Fibroblast of skin of back (primary cell): ENCODE measurements at places on chromosomes 3 and 15.

GRCh38 chr3:47766186-47766585 is 15.5 kb downstream of the SMARCC1 start:
- DNase-seq = no peak

DNA sequence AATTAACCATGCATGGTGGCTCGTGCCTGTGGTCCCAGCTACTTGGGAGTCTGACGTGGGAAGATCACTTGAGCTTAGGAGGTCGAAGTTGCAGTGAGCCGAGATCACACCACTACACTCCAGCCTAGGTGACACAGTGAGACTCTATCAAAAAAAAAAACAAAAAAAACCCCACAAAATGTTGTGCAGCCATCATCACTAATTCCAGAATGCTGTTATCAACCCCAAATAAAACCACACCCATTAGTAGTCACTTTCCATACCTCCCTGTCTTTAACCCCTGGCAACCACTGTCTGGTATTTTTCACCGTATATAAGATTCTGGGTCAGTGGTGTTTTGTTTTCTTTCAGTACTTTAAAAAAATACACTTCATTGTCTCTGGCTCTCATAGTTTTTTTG is 16.6 kb downstream of the HMCES start:
- DNase-seq = peak; percentile 38

DNA sequence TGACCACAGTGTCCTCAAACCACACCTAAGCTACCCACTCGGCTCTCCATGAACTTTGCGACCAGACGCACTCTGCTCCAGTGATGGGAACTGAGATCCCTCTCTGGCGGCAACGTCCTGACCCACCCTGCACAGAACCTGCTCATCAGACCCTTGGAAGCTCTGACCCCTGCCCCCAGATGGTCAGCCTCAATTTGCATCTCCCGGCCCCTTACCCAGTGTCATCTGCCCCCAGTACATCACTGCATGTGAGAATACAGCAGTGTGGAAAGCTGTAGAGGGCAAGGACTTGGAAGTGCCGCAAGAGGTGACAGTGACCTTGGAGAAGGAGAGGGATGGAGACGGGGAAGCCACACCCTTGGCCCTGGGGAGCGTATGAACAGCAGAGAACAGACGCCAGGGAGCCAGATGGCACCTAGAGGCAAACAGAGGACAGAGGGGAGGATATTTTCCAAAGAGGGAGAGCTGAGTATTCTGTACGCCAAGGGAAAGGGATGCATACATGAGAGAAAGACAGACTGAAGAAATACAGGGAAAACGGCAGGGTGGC is 192.0 kb downstream of the XXYLT1 start:
- DNase-seq = no peak

GRCh38 chr3:45330510-45331295 is 57.7 kb upstream of the LARS2 start:
- DNase-seq = no peak

DNA sequence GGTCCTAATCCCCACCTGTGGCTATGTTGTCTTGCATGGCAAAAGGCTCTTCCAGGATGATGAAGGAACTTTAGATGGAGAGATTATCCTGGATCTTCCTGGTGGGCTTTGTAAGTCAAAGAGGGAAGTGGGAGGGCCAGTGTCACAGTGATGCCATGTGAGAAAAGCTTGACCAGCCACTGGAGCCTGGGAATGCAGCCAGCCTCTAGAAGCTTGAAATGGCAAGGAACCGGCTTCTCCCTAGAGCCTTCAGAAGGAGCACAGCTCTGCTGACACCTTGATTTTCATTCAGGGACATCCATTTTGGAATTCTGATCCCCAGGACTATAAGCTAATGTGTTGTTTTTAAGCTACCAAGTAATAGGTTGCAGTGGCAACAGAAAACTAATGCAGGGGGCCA is 58.3 kb downstream of the CLEC3B start:
- no peak for DNase-seq

DNA sequence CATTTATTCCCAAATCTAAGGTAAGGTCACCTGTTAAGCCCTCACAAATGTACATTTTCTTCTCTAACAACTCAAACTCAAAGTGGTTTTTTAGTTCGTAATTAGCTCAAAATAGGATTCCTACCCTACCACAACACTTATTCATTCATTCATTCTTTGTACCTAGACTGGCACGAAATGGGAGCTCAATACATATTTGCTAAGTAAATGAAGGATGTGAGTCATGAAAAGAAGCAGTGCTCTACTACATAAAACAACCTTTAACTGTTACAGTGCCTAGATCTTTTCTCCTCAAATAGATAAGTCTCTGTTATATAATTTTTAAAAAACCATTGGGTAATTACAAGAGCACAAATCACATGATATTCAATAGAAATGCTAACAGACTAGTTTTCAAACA is 13.1 kb downstream of the RSL24D1 start:
- no peak for DNase-seq

DNA sequence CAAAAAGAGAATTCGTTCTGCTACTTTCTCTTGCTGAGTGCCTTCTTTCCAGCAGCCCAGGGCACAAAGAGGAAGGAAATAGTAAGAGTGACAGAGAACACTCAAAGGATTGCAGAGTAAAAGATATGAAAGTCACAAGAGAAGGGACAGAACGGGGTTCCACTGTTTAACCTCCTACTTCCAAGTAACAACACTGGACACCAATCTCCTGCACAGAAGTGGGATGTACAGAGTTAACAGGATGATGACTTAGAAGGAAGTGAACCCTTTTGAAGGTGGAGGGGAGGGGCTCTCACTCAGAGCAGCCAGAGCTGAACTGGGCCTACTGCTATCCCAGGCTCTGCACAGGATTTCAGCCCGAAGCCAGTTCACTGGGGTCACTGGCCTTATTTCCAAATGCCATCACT is 130.1 kb upstream of the PRICKLE2 start:
- peak; percentile 59 for DNase-seq

DNA sequence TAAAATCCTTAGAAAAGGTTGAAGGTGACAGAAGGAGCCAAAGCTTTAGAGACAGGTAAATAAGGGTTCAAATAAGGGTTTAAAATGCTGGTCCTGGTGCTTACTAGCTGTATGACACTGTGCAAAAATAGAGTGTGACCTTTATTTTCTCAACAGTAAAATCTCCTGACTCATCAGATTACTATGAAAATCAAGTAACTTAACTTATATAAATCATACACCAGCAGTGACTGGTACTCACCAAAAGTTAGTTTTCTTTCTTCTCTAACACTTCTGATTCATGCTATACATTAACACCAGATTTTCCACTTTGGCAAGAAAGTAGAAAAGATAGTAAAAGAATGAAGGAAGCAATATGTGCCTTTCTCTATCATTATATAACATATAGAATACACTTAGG is 205.9 kb upstream of the GBE1 start:
- peak; percentile 9 for DNase-seq

DNA sequence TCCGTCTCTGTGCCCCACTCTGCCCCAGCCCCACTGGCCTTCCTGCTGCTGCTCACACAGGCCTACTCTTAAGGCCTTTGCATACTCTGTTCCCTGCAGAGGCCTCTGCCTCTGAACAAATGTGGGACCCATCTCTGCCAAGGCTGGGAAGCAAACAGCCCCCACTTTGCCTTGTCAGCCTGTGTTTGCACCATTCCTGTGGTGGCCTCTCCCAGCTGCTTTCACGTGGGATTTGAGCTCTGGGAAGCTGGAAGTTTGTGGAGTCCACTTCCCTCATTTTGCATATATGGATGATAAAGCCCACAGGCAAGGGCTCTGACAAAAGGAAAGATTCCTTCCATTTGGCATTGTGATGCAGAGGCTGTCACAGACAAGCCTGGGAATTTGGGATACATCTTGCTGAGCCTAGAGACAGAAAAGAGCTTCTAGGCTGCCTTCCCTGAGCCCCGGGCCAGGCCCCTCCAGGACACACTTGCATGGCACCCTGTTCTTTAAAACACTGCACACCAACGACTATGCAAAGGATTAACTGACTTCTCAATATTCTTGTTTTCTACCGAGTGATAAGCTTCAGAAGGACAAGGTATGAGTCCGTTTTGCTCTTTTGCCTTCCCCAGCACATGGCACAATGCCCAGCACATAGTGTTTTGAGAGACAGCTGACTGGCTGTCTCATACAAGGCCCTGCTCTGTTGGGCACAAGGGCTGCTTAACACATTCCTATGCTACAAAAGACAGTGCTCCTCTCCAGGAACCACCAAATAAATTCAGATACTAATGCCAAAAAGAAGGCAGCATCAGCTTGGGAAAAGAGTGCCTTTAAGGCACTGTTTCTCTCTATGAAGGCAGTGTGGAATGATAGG is 120.7 kb upstream of the TOPAZ1 start:
- peak; percentile 38 for DNase-seq

DNA sequence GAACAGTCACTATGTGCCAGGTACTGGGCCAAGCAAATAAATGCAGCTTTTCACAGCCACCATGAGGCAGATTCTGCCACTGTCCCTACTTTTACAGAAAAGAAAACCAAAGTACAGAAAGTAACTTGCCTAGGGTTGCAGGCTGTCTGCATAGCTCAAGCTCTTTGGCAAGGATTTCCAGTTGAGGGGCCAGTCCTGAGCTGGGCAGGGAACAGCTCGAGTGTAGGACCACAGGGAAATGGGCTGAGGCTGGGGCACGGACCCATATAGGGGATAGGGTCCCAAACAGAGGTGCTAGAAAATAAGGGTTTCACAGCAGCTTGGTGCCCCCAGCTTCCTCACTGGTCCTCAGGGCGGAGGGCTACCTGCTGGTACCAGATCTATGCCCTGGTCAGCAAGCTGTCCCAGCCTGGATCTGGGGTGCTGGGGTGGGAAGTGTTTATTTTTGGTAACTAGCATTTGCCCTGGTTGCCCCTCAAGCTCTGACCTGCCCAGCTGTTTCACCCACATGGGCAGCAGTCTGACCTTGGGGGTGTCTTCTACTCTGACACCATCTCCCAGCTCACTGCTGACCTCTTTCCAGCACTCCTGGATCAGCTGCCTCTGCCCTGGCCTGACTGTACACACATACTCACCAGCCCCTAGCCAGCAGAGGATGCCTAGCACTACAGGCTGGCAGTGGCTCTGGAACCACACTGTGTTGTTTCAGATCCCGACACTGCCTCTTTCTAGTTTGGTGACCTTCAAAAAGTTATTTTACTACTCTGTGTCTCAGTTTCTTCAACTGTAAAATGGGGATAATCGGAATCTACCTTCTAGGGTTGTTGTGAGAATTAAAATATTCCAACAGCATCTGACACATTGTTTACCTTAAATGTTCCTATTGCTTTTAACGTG is 16.2 kb downstream of the MRAS start:
- DNase-seq = no peak

DNA sequence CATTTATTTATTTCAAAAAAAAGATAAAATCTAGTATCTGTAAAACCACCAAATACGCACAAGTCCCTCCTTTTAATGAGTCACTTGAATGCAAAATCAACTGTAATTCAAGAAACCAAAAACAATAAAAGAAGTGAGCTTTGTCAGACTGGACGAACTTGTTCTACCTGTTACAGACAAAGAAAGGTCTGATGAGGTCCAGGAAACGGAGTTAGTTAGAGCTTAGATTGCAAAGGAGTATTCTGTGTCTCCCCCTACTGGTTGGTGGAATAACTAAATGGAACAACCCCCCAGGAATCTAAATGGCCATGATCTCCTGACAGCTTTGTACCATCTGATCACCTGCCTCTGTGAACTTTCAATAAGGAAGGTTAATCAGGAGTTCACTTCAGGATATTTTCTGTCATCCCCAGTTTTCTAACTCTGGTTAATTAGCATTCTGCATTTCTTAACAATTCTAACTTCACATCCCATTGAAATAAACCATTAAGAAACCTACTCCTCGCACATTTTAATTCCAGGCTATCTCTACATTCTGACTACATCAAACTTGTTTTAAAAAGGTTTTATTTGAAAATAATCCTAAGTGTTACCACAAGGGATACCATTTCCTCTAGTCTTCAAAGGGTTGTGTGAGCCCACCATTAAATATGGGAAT is 333.0 kb upstream of the SATB1 start:
- peak; percentile 27 for DNase-seq

DNA sequence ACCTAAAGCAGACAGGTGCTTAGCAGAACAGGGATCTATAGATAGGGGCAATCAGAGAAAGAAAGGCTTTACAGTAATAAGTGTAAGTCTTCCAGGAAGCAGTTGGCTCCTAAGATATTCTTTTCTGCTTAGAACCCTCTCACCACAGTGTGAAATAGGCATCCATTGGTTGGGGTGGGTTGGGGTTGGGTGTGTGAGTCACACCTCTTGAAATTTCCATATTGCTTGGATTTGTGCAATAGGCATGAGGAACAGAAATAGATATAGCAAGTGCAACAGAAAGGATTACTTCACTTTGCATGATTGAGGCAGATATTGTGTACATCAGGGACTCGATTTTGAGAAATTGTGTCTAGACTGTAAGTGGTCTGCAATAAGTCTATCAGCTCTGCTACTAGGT is 200.1 kb upstream of the GAP43 start:
- DNase-seq = peak; percentile 17

- DNase-seq = no peak
Observed at GRCh38 chr3:98957681-98958080, 56.2 kb upstream of the DCBLD2 start.

DNA sequence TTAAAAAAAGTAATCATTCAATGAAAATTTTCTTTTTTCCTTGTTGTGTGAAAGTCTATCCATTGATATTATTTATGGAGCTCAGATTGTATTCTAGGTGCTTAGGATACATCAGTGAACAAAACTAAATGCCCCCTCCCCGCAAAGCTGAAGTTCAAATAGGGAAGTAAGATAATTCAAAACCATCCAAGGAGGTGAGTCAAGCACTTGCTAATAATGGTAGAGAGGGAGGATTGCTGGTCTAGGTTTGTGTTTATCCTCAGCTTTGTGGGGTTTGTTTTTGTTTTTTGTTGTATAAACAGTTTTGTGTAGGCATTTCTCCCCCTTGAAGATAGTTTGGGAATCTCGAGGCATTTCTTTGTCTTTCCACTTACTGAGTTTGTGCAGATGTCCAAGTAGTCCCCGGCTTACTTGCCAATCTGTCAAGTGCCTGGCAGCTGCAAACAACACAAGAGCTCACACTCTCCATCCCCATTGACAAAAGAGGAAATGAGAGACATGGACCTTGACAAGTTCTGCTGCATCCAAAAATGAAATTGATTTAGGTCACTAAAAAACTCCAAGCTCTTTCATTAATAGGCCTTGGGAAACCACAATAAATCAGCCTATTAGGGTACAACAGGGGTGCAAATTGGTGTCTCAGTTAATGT is 575.8 kb upstream of the TBL1XR1 start:
- DNase-seq = no peak

- DNase-seq = no peak
Observed at GRCh38 chr3:184687363-184688015, 24.4 kb downstream of the MAGEF1 start.

GRCh38 chr15:64095431-64095794 is 369 bp upstream of the SNX1 start:
- DNase-seq = no peak

GRCh38 chr15:90497912-90498311 is 31.8 kb upstream of the CRTC3 start:
- no peak for DNase-seq

DNA sequence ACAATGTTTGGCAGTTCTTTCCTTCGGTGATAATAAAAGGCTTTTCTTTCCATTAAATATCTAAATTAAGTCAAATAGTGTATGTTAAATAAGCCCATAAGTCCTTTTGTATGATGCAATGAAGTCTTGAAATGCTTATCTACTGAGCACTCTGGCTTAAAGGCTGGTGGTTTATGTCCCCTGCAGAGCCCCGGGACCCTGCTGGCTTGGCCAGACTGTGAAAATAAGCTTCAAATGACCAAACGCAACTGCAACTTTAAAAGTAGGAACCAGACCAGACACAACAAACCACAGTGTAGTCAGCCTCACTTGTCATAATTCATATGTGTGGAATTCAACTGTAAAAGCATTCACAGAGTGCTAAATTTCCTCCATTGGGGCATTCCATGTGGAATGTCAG is 72.5 kb downstream of the FOXP1 start:
- DNase-seq = peak; percentile 100
